ENCODE measurements at places on chromosomes 3 and 15.

- peak; percentile 78 for DNase-seq
These were observed 444.9 kb upstream of the THBS1 start for GRCh38 chr15:39135989-39136388.

DNA sequence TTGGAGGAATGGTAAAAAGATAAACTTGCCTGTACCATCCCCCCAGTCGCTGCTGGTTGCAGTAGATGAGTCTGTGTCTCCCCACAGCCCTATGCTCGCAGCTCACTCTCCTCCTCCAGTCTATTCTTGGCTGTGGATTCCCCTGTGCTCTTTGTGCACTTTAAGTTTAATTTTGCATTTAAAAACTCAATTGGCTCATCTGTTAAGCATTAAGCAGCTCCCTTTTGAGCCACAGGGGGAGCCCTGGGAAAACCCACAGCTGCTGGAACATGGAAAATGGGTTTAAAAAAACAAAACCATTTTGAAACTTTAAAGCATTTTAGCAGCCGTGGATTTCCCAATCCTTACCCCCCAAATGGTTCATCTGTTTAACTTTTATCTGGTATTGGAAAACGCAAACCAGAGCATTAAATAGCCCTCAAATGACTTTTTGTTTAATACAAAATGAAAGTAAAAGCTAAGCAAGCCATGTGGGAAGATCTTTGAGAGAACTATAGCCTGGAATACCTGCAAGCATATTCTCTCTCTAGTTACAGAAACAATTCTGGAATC lies 536.9 kb downstream of the ZIC1 start:
- DNase-seq = peak; percentile 93

- no peak for DNase-seq
These were observed 46.7 kb downstream of the PARP14 start for GRCh38 chr3:122727294-122727693.

DNA sequence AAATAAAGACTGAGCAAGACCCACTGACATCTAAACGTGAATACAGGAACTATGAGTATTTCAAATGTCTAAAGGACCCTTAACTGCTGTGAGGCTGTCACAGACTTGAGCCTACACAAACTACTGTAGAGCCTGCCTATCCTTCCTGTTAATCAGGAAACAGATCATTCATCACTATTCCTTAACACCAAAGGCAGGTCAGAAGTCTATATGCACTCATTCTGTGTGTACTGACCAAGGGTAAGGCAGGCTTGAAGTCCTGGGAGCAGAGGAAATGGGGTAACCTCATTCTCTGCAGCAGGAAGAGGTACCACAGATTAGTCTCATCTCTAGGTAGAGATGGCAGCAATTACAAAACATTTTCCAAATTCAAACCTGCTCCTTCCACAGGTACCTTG lies 30.7 kb downstream of the NPTN start:
- no peak for DNase-seq

GRCh38 chr3:25091934-25092333 lies 336.1 kb upstream of the RARB start:
- DNase-seq = no peak

- DNase-seq = no peak
These were observed 331.9 kb downstream of the ULK4 start for GRCh38 chr3:41629986-41630385.

DNA sequence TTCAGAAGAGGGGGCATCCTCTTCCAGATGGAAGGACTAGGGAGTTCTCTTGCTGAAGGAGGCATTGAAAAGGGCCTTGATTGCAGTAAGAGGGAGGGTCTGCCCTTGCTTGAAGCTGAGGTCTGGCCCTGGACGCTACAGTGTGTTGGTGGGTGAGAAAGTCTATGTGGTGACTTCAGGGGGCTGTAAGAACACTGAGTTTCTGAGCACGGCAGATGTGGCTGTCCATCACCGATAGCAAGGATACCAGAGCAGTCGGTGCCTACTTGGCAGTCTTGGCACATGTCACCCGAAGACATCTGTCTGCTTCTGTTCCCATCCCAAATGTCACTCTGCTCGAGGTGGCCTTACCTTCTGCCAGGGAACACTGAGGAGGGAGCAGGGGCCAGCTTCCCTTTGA lies 631.1 kb upstream of the CFAP20DC start:
- no peak for DNase-seq

GRCh38 chr3:79006077-79006476 lies 761.7 kb downstream of the ROBO1 start:
- DNase-seq = no peak

DNA sequence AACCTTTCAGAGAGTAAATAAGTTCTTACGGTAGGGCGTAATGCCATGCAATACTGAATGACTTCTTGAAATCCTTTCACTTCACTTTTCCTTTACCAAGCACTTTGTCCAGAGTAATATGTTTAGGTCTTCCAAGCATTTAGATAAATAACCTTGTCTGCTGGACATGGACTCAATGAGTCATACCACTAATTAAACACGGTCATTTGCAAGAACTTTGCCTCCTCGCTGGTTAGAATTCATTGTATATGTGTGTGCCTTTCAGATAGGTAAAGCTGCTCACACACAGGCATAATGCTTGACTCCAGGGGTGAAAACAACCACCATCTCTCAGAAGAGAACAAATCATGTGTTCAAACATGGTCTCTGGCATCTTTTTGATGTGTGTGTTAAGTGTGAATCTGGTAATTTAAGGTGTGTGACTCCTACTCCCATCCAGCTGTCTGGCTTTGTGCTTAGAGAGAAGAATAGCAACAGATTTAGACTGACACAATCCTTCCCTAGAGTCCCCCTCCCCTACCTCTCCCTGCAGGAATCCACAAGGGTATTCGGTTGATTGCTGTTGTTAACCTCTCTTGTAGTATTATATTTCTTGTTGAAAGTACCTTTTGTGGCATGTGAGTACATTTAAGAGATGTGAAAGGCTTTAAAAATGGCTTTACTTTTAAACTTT lies 419.0 kb downstream of the CNTN4 start:
- DNase-seq = no peak

- DNase-seq = no peak
These were observed 250.7 kb downstream of the OPA1 start for GRCh38 chr3:193843474-193844301.

- DNase-seq = no peak
These were observed 28.3 kb downstream of the PTH1R start for GRCh38 chr3:46905661-46906451.

DNA sequence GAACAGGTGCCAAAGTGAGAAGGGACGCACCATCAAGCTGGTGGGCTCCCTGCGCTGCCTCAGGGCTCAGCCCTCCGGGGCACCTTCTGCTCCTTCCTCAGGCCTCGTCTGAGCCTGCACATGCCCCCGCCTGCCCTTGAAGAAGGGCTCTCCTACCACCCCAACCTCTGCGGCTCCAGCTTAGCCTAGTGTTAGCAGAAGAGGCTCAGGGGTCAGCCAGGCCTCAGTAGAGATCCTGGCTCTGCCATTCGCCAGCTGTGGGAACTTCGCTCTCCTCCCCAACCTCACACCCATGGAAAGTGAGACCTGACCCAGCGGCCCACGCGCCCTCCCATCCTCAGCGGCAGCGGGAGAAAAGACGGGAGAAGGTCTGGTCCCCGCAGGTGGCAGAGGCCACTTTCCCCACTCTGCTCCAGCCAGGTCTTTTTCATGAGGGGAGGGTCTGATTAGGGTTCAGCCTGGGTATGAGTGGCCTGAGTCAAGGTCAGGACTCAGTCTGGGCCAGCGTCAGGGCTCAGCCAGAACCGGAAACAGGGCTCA lies 8.2 kb downstream of the GRIP2 start:
- no peak for DNase-seq

DNA sequence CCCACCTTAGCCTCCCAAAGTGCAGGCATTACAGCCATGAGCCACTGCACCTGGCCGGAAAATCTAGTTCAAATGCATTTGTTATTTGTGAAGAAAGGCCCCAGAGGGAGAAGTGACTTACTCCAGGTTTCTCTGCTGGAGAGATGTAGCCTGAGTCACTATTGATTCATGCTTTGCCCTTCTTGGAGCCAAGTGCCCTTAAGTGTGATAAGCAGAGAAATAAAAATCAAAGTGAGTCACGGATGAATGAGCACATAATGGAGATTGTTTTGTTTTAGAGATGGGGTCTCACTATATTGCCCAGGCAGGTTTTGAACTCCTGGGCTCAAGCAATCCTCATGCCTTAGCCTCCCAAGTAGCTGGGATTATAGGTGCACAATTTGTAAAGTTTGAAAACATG lies 33.1 kb downstream of the CDC25A start:
- DNase-seq = peak; percentile 89

GRCh38 chr3:63089007-63089750 lies 188.9 kb upstream of the SYNPR start:
- DNase-seq = no peak

GRCh38 chr3:72034986-72035385 lies 250.0 kb upstream of the PROK2 start:
- no peak for DNase-seq

- no peak for DNase-seq
These were observed 334.2 kb upstream of the IL12A start for GRCh38 chr3:159654183-159655134.

DNA sequence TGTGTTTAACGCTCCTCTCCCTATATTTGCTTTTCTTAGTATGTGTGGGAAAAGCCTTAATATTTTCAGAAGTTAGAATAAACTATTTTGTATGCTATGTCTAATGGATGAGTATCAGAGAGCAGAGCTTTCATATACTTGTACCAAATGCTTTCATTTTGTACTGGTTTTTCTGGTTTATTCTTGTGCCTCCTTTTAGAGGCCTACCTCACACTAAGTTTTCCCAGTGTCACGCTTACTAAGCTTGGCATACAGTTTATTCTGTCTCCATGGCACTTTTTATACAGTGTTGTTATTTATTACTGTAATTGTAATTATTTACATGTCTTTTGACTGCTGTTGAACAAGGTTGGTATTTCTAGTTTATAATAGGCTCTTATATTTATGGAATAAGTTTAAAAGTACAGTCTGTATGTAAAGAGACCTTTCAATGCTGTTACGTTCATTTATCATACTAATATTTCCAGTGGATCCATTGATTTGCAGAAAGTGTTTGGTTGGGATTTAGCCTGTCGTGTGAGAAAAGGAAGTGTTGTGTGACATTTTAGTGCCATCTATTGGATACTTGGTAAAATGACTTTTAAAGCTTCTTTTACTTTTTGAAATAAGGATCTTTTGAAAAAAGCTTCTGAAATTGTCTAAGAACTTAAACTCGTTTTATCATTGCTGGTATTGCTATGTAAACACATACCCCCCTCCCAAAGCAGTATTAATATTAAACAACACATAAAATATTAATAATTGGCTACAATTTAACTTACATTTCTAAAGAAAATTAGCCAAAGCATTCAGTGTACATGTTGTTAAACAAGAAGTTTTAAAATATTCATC lies 5.2 kb upstream of the EBLN2 start:
- peak; percentile 76 for DNase-seq

DNA sequence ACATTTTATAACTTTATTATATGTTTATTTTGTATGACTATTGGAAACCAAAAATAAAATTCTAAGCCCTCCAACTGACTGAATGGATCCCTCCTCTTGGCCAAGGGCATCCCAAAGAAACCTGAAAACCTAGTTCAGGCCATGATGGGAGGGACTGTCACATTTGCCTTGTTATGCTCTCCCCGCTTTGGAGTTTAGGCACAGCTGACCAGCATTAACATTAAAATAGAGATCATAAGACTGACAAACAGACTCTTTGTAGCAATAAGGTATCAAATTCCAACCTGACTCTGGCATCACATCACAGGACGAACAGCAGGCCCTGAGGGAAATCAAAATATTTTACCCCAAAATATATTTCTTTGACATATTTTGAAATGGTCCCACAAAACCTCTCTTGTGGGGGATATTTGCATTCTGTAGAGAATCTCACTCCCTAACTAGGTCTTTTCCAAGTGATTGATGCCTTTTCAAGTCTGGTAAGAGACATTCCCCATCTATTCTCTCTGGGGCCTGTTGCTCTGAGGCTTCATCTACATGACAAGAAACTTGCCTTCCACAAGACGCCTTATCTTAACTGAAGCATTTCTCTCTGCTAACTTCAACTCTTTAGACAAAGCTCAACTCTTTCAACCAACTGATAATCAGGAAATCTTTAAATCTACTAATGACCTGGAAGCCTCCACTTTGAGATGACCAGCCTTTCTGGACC lies 81.8 kb upstream of the PRR23E start:
- no peak for DNase-seq

DNA sequence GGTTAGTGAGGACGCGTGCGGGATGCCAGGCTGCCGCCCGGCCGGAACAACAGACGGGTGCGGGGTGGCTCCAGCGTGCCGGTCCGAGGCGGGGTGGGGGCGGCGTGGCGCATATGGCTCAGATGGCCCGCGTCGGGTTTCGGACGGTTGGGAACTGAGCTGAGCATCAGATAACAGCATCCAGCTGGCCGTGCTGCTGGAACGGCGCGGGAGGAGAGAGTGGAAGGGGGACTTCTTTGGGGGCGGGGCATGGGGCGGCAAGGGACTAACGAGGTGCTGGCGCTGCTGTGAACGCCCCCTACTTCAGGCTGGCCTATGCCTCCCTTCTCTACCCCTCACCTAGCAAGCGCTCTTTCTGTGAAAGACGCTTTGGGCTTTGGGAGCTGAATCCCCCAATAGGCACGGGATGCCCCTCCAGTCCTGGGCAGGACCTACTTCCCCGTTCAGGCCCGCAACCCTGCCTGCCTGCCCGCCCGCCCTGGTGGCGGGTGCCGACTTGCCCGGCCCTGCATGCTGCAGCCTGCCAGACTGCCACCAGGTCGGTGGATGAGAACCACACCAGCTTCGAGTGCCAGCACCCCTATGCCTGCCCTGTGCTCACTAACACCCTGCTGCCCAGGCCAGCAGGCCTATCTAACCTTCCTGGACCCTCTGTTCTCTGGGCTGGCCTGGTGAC lies 542 bp downstream of the INKA1 start:
- no peak for DNase-seq

- no peak for DNase-seq
These were observed 210.6 kb downstream of the ARPP21 start for GRCh38 chr3:35849963-35850362.

- no peak for DNase-seq
These were observed 229.6 kb downstream of the GBE1 start for GRCh38 chr3:81531846-81532245.

GRCh38 chr3:111282024-111282423 lies 210.4 kb downstream of the NECTIN3 start:
- no peak for DNase-seq

GRCh38 chr3:149965278-149965677 lies 5.4 kb downstream of the PFN2 start:
- DNase-seq = peak; percentile 54

DNA sequence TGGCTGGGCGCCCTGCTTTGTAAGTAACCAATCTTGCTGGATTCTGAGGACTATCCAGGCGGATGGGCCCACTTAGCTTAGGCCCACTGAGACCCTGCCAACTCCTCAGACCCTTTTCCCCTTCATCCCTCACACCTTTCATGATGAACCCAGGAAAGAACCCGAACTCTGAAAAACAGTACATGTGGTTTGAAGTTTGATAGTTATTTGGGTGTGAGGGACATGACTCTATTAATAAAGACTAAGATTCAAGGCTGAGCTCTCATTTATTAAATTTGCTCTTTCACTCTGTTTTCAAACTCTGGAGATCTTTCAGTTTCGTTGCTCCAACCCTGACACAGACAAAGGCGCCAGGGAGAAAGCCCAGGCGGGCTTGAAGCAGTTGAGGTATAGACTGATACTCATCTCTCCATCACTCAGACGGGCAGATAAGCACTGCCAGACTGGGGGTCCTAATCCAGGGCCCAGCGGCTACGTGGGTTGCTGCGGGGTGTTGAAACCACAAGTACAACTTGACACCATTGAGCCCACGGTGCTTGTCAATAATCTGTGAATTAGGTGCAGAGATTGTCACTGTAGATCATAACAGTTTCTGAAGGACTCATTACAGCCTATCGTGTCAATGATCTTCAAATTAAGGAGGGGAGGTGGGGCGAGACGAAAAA lies 7.2 kb upstream of the SOX2 start:
- DNase-seq = no peak
